ENCODE measurements at places on chromosomes 11 and 22.

- DNase-seq, result no peak
Observed at GRCh38 chr11:92911478-92911877, 58.0 kb upstream of the MTNR1B start.

DNA sequence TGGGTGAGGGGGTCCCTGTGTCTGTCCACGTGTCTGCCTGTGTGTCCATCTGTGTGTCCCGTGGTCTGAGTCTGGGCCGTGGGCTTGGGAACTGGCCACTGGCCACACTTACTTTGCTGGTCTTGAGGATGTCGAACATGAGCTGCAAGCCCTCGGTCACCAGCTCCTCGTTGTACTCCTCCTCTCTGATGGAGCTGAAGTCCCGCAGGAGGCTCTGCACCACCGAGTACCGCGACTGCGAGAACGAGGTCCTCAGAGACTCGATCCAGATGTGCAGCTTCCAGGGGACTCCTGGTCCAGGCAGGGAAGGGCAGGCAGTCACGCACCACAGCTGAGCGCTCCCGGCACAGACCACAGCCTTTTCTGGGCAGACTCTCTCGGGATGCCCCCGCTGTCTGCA is 55.4 kb downstream of the NAT10 start:
- DNase-seq, result no peak

GRCh38 chr11:110112457-110112856 is 19.3 kb downstream of the ZC3H12C start:
- no peak for DNase-seq

DNA sequence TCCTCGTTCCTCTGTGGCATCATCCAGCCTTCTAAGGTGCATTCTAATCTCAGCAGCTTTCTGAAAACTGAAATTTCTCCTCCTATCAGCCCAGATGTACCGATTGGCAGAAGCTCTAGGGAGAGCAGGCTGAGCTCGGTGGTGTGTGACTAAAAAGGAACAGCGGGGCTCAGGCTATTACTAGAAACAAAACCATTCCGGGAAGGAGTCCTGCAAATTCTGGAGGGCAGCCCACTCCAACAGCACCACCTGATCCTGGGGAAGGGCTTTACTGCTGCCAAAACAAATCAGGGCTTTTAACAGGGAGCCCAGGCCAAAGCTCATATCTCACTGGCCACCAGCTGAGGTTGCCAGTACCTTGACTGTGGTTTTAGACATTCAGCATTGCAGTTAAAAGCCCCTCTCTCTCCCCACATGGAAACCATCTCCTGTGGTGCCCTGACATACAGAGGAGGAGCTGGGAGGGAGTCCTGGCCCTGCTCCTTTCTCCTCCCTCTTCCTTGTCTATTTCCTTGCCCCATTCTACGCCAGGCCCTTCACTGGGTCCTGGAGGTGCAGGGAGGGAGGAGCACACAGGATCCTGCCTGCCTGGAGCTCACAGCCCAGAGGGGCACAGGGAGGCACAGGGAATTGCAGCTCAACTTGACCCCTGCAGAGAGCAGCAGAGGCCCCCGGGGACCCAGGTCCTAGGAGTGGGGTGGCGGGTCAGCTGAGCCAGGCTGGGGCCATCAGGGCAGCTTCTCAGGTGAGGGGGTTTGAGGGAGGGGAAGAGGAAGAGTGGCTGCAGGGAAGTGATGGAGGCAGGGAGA is 889 bp downstream of the PLAAT4 start:
- peak; percentile 68 for DNase-seq

- peak; percentile 89 for DNase-seq
Observed at GRCh38 chr11:2825889-2826678, 59.5 kb downstream of the CDKN1C start.

- no peak for DNase-seq
Observed at GRCh38 chr11:6223854-6224253, 10.6 kb downstream of the FHIP1B start.

DNA sequence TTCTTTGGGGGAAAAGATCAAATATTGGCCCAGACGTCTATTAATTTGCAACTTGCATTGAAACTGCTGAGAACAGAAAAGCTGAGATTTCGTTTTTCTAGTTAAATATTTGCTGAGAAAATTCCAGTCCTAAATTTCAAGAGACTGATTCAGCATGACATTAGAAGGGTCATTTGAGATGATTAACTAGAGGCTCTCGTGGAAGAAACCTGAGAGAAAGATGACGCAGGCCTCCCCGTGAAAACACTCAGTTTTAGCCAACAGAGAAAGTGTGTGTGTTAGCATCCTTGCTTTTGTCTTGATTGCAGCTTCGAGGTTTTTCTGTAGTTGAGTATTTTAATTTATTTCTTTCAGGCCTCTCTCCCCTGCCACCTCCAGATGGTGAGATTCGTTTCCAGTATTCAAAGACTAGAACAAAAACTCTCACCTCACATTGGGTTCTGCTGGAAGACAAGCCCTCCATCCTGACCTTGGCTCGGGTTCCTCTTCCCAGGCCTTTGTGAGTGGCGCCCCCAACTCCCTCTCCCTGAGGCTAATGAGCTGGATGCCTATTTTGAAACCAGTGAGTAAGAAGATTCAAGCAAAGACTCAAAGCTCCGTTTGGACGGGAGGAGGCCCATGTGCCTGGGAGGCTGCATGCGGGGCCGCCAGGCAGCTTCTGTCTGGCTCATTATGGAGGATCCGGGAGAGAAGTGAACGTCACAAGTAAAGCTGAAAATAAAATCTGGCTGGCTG is 52.4 kb downstream of the CELSR1 start:
- DNase-seq, result no peak

DNA sequence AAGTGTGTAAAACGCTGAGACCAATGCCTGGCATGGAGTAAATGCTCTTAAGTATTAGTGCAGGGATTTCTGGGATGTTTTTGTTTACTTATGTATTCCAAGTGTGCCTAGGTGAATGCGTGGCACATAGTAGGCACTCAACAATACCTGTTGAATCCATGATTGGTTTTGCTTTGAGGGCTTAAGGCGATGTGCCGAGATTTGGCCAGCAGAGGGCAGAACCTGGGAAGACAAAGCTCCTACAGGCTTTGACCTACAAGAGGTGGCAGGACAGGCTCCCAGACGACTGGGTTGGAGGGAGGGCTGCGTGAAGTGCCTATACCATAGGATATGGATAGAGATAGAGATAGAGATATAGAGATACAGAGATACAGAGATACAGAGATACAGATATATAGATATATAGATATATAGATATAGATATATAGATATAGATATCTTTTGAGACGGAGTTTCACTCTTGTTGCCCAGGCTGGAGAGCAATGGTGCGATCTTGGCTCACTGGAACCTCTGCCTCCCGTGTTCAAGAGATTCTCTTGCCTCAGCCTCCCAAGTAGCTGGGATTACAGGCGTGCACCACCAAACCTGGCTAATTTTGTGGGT is 13.9 kb downstream of the KCNE3 start:
- DNase-seq, result peak; percentile 47

DNA sequence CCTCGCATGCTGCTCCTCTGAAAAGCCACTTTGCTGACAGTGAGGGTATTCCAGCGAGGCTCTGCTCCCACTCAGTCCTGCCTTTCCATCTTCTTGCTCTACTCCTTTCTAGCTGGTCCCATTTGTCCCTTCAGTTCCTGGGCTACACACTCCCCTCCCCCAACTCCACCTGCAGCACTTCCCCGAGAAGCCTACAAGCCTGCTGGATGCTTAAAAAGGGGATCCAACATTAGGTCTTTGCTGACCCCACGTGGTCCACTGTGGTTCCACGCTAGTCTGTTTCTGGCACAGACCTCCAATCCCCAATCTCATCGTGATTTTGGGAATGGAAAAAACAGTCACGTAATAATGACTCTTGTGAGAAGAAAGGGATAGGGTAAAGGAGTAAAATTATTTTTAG is 121.6 kb upstream of the SNX19 start:
- no peak for DNase-seq

DNA sequence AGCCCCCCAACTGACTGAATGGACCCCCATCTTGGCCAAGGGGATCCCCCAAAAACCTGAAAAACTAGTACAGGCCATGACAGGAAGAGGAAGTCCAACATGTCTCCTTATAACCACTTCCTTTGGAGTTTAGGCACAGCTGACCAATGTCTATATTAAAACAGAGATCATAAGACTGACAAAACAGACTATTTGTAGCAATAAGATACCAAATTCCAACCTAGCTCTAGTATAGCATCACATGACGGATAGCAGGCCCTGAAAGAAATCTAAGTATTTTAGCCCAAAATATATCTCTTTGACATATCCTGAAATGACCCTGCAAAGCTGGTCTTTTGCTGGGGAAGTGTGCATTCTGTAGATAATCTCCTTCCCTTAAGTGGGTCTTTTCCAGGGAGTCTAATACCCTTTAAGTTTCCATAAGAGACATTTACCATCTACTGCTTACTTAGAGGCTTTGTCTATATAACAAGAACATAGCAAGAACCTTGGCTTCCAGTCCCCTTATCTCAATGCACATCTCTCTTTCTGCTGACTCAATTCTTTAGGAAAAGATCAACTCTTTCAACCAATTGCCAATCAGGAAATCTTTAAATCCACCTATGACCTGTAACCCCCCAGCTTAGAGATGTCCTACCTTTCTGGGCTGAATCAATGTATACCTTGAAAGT is 34.9 kb upstream of the ACER3 start:
- no peak for DNase-seq

DNA sequence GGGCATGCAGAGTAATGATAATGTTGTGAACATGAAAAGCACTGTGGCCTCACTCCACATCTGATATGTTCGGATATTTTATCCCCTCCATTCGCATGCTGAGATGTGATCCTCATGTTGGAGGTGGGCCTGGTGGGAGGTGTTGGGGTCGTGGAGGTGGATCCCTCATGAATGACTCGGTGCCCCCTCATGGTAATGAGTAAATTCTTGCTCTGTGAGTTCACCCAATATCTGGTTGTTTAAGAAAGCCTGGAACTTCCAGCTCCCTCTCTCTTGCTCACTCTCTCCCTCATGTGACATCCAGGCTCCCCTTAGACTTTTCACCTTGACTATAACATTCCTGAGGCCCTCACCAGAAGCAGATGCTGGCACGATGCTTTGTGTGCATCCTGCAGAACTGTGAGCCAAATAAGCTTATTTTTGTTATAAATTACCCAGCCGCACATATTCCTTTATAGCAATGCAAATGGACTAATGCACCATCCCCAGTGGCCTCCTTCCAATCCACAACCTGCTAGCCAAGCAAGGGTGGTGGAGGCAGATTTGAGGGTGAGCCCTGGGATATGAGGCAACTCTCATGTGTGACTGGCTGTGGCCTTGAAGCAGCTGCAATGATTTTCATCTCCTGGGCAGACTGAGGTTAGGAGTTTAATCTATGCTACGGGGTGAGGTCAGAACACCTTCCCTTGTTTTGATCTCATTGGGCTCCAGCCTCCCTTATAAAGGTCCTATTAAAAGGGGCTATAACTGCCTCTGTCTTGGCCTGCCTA is 276.5 kb downstream of the ETS1 start:
- no peak for DNase-seq

- no peak for DNase-seq
Observed at GRCh38 chr22:29907753-29908515, 25.0 kb downstream of the MTMR3 start.

GRCh38 chr11:70610566-70611565 is 212.5 kb downstream of the CTTN start:
- no peak for DNase-seq
